Retina (tissue), 1 donor: ENCODE measurements at places on chromosomes 11 and 22.

DNA sequence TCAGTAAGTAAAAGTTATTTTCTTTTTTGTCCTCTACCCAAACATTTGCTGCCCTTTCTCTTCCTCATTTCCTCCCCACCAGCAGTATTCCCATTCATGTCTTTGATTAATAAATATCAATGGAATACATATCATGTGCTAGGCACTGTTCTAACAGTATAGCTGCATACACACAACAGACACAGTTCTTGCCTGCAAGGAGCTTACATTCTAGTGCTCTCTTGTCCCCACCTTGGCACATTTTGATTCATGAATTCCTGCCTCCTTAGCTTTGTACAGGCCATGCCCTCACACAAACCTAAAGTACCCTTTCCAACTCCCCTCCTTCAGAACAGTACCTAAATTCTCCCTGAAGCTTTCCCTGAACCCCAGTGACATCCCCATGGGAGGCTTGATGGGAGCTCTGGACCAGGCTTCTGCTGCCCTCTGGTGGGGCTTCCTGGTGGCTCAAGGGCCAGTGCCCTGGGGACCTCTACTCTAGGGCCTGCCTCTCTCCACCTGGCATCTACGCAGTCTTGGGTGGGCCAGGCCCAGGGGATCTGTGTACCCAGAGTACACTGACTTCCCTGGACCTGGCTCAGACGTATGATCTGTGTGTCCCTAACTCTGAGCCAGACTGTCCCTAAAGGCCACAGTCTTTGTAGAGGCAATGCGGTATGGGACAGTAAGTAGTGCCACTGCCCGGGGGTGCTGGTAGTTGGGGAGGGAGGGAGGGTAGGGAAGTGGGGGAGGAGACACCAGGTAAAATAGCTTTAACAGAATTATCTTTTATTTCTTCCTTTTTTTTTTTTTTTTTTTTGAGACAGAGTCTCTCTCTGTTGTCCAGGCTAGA is 14.1 kb downstream of the RPS13 start:
- DNase-seq: peak; percentile 71

DNA sequence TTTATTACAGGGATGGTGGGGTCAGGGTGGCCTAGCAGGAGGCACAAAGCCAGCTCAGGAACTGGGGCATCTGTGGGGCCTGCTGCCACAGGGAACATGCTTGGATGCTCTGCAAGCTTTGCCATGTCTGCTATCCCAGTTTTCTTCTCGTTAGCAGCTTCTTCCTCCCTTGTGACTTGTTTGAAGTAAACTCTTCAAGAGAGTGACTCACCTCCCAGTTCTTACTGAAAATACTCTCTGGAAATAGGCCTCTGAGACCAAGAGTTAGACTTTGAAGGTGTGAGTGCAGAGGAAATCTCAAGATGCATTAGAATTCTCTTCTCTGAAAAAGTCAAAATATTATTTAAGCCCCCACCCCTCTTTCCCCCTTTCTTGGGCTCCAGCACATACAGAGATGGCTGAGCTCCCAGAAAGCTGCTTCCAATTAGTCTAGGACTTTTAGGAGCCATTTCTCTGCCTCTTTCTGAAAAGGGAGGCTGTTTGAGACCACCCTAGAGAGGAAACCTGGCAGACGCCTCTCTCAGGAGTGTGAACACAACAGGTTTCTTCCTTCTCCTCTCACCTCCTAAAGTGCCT is 15.1 kb downstream of the CWC15 start:
- no peak for DNase-seq

DNA sequence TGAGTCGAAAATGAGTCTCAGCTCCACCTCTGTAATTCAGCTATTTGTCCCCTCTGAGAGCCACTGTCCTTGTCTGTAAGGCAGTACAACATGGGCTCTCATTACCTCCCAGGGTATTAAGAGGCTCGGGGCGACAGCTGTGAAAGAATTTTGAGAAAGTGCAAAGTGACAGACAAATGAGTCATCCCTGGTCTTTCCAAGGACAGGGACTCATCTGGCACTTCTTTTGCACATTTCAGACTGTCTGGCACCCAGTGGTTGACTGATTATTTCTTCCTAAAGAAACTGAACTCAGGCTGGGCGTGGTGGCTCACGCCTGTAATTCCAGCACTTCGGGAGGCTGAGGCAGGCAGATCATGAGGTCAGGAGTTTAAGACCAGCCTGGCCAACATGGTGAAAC is 62.1 kb upstream of the ARFGAP3 start:
- no peak for DNase-seq

- DNase-seq: no peak
These were observed 22.7 kb upstream of the ARHGAP32 start for GRCh38 chr11:129214710-129215295.

GRCh38 chr11:64234647-64235379 is 429 bp downstream of the VEGFB start:
- peak; percentile 52 for DNase-seq

DNA sequence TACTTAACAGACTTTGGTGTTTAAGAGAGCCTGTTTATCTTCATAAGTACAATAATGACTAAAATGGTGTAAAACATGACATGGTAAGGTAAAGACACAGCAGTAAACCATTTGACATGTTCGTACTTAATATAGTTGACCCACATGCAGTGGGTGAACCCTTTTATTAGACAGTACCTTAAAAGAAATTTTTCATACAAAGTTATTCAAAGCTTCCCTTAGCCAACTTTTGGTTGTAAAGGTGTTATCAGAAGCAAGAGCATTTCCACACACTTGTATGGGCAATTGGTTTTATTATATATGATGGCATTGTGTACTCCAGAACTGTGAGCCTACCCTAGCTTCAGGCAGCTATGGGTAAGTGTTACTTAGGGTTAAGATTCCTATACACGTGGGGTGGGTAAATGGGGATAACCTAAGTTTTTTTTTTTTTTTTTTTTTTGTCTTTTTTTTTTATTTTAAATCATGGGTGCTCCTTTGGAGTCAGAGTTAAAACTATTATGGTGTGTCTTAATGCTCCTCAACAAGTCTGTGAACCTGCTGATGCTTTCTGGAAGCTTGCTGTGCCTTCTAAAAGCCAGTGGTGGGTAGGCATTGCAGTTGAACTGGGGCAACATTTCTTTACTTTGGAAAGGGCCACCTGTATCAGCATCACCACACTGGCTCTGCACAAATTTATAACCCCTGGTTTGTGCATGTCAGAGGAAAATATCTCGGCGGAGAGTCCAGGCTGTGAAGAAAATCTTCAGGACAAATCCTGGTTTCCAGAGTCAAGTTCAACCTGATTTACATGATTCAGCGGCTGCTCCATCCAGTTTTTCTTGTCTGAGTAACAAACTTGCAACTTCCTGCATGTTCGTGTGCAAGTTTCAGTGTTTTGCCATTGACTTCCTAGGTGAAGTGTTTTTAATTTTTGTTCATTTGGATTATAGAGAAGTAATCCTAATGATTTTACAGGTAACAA is 3.3 kb downstream of the PCF11 start:
- no peak for DNase-seq

DNA sequence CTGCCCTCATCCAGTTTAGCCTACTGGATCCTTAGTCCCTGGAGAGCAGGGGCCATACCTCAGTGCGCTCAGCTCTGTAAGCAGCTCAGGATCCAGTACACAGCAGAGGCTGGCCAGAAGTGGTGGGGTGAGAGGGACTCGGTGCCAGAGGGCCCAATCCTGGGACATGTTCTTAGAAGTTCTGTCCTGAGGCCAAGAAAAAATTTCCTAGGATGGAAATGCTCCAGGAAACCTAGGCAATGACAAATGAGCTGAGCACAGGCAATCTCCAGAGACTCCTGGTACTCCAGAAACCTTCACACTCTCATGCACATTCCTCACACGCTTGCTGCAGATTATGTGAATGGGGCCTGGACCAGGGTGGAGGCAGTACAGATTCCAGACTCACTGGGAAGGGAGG is 89.6 kb downstream of the SERGEF start:
- DNase-seq: peak; percentile 28

DNA sequence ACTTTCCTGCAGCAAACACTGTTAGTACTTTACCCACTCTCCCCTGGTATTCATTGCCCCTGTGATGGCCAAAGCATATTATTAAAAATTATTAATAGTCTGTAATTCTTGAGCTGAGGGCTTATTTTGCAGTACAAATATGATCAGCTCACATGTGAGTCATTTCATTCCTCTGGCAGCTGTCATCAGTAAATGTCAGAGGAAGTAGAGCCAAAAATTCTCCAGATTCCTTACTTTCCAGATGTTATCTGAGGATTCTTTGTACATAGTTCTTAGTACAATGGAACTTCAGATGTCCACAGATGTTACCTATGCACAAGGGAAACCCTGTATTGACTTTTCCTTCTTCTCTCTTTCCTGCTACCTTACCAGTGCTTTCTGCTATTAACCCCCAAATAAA is 12.5 kb downstream of the OR5B3 start:
- no peak for DNase-seq

GRCh38 chr11:94862926-94863880 is 95.0 kb downstream of the AMOTL1 start:
- DNase-seq: no peak

GRCh38 chr11:12534549-12534948 is 139.7 kb upstream of the TEAD1 start:
- no peak for DNase-seq

GRCh38 chr11:60925868-60926267 is 1.6 kb downstream of the TMEM132A start:
- DNase-seq: no peak

- no peak for DNase-seq
These were observed 132.3 kb downstream of the TRIM44 start for GRCh38 chr11:35794850-35795249.

DNA sequence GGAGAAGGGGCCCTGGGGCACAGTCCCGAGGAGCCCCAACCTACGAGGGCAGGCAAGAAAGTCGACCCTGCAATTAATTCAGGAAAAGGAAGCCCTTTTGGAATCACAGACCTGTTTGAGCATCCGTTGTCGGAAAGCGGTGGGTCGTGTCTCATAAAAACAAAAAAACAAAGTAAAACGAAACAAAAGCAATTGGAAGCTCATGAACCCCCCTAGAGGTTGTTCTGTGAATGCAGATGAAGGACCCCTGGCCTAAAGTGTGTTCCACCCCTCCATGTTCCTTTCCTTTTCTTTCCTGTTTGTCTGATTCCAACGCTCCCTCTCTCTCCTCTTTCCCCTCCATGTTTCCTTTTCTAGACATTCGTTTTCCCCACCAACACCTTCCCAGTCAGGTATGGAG is 203.7 kb downstream of the GRIK4 start:
- no peak for DNase-seq

DNA sequence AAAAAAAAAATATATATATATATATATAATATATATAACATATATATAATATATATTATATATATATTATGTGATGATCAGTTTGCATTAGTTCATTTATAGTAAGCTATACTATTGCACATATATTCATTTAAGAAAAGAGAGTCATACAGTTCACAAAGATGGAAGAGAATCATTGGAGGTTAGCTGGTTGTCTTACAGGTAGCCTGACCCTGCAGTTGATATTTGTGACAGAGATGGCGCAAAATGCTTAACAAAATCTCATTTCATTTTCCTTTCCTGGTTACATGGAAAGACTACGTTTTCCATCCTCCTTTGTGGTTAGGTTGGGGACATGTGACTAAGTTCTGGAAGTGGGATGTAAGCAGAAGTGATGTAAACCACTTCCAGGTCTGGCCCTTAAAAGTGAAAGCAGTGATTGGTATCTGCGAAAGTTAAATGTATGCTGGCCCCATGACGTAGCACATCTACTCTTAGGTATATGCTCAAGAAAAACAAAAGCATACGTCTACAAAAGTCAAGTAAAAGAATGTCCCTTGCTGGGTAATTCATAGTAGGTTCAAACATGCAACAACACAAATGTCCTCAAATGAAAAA is 7.2 kb upstream of the TMEM135 start:
- no peak for DNase-seq

GRCh38 chr22:50545522-50546325 is at the start of gene KLHDC7B:
Gene KLHDC7B, plus strand, starts transcription at chr22:50545899. Its CDS starts 345 bp downstream, at chr22:50546244.
- no peak for DNase-seq

- DNase-seq: peak; percentile 22
These were observed 1.1 kb upstream of the PELI3 start for GRCh38 chr11:66465373-66466224.

- no peak for DNase-seq
These were observed 18.0 kb upstream of the IGSF22 start for GRCh38 chr11:18743900-18744514.

DNA sequence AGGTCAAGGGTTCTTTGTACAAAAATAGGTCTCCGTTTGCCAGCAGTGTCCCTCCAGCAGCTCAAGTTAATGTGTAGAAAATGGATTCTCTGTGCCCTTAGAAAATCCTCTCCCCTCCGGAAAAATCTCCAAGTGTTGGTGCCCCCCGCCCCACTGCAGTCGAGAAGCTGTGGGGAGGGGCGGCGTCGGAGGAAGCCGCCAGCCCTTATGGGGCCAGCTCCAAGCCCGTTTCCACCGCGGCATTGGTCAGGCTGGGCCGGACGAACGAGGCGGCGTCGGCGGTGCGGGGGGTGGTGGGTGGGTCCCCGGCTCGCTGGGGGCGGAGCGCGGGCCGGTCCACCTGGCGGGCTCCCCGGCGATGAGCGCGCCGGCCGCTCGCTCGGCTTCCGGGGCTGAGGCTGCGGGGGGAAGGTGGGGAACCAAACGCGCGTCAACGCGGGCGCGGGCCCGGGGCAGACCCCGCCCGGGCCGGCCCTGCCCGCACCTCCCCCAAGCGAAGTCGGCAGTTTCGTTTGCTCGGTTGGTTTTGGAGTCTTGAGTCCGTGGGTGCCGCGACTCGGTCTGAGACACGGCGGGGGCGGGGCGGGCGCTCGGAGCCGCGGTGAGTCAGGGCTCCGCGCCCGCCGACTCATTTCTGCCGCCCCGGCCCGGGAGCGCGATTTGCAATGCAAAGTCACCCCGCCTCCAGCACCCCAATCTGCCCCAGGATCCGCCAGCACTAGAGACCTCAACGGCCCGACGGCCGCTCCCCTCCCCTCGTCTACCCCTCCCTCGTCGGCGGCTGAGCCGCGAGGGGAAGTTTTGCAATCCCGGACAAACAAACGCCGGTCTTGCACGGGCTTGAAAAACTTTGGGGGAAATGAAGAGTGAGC is 1.4 kb downstream of the ASCL2 start:
- DNase-seq: peak; percentile 60

GRCh38 chr22:42964994-42965699 is 49.8 kb downstream of the PACSIN2 start:
- no peak for DNase-seq

DNA sequence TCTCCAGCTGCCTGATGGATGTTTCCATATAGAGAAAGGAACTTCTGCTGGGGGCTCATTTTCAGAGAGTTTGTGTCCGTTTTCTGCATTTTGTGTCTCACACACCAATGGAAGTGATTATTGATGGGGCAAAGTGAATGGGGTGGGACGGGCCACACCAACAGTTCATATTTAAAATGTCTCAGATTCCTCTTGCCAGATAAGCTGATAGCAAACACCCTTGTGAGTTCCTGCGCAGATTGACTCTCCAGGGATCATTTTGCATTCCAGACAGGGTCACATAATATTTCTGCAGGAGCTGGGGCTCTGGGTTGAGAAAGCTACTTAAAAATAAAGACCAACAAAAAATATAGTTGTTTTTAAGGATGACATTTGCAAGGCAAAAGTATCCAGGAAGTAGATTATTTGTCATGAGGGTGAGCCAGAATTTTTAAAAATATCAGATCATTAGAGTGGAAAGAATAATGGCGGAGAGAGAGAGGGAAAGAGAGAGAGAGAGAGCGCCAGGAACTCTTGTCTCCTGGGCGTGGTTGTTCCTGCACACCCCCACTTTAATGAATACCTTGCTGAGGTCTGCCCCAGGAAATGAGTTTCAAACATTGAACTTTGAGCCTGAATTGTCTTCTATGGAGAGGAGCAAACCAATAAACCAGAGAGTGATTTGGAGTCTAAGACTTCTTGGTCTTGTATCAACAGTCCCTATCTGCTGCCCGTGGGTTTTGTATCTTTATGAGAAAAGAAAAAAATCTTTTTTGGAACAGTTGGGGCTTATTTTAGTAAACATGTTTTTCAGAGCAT is 33.3 kb downstream of the MICAL2 start:
- no peak for DNase-seq
